Bone marrow (tissue), 2 donors: ENCODE measurements at places on chromosomes 13 and 19.
A peak's percentile ranks its signal among the peaks of the same experiment; 100 is the strongest.

DNA sequence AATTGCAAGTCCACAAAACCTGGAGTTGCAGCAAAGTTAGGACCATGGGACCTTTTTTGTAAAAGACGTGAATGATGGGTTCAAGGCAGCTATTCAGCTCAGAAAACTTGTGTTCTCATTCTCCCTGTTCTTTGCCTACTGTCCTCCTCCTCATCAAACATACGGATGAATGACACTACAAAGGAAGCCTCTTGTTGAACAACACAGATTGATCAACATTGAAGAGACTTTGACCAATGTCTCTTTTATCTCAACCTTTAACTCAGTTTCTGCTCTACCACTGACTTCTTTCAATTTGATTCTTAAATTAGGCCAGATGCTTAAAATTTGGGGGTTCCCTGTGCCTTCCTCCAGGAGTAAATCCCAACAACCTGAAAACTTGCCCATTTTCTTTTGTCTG is 27.9 kb upstream of the KLF12 start:
- DNase-seq: no peak

- DNase-seq: peak; percentile 33
Measured at GRCh38 chr13:49254007-49254406, 6.3 kb downstream of the CDADC1 start.

GRCh38 chr13:29819143-29819542 is 31.3 kb downstream of the UBL3 start:
- DNase-seq: no peak

DNA sequence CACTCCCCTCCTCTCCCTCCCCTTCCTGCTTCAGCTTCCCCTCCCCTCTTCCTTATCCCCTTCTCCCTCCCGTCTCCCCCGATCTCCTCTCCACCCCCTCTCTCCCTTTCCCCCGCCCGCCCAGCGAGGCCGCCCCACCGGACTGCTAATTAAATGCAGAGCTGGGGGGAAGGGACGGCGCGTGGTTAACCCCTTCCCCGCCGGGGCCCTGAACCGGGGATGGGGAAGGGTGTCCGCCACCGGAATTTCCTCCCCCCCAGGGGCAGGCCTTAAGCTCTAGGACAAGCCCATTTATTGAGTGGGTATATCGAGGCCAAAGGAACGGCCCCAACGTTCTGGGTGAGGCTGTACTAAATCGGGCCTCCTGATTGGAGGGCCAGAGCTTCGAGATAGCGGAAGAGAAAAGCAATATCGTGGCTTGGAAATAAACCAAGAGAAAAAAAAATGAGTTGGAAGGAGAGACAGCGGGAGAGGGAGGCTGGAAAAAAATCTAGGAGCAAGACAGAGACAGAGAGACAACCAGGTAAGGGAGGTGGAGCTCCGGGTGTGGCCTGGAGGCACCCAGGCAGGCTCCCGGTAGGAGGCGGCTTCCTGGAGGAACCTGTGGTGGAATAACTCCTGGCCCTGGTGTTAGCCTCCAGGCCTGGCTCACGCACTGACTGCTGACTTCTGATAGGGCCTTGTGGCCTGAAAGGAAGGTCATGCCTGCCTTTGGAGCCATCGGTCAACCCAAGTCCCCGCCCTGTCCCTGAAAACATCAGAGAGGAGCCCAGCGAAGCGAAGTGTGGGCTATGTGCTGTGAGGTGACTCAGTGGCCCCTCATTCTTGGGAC is 11.6 kb upstream of the JUND start:
- DNase-seq: peak; percentile 54

DNA sequence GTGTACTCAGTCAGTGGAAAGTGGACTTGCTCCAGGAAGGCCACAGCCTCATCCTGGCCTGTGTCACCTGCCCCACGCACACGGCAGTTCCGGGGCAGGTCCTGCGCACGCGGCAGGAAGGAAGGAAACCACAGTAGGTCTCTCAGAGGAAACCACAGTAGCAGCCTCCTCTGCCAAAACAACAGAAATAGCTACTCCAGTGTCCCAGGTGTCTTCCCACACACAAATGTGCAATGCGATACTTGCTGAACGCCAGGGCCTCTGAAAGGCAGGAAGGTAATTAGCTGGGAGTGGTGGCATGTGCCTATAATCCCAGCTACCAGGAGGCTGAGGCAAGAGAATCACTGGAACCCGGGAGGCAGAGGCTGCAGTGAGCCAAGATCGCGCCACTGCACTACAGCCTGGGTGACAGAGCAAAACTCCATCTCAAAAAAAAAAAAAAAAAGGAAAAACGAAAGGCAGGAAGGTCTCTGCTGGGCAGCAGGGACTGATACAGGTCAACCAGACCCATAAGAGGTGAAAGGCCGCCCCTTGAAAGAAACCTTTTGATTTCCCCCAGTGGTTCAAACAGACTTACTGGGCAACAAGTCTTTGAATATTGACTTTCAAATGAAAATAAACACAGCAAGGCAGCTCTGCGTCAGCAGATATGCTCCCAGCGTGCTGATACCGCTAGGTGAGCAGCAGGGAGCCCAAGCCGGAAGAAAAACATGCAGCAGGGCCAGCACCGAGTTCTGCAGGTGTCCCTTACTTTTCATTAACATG is 49.5 kb downstream of the CRYL1 start:
- peak; percentile 17 for DNase-seq

DNA sequence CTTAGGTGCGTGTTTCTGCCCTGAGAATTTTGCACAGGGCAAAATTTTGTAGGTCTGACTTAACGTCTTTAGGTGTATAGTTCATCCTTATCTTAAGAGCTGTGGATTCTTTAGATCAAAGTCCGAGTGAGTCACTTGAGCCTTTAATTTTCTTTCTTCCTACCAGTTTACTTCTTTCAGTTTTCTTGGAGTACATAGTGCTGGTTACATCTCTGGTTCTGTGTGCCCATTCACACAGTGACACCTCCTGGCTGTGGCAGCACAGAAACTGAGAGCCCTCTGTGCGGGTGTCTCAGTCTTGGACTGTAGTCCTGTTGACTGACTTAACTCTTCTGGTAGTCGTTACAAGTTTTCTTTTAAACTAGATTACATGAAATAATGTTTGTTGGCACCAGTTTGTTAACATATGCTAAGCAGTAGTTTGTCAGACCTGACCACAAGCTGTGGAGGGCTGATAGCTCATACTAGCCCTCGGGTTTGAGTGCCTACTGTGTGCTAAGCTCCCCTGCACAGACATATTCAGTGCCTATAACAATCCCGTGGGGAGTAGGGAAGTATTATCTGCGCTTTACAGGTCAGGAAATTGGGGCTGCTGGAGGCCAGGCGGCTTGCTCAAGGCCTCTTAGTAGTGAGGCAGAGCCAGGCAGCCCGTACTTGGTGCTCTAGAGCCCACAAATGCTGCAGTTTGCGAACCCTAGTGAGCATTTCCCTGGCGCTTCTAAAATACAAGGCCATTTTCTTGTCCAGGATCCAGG is 1.6 kb downstream of the GATAD2A start:
- DNase-seq: peak; percentile 22

- no peak for DNase-seq
Measured at GRCh38 chr13:111020546-111020945, 94.6 kb upstream of the ARHGEF7 start.

DNA sequence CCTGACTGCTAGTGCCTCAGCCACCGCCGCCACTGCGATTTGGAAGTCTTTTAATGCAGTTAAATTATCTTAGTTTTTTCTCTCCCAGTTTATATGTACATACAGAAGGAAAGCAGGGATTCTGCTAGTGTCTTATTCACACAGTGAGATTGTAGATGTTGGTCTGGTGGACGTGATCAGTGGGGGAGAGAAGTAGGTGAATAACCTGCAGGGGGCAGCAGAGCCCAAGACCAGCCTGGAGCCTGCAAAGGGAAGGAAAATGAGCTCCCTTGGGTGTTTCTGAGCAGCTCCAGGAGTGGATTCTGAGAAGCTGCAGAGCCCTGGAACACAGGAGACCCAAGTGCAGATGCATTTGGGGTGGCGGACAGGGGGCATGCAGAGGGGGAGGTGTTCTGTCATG is 26.3 kb downstream of the ZNF844 start:
- DNase-seq: peak; percentile 20

- no peak for DNase-seq
Measured at GRCh38 chr13:50994651-50995050, 85.1 kb downstream of the RNASEH2B start.

DNA sequence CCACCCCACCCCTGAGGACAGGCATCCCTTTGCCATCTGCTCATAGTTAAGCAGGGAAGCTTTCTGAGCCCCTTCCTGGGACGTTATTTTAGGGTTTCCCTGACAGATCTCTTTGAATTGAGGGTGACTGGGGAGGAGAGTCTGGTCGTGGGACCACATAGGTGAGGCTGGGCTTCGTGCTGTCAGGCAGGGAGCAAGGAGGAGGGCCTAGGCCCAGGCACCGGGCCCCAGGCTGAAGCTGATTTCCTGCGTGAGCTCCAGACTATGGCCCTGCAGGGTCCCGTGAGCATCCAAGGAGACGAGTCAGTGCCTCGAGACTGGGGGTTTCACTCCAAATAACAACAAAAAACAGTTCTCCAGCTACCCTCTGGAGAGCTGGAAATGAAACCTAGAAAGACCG is 60.4 kb downstream of the MYO9B start:
- no peak for DNase-seq

- no peak for DNase-seq
Measured at GRCh38 chr19:18428173-18428786, 9.1 kb downstream of the SSBP4 start.

DNA sequence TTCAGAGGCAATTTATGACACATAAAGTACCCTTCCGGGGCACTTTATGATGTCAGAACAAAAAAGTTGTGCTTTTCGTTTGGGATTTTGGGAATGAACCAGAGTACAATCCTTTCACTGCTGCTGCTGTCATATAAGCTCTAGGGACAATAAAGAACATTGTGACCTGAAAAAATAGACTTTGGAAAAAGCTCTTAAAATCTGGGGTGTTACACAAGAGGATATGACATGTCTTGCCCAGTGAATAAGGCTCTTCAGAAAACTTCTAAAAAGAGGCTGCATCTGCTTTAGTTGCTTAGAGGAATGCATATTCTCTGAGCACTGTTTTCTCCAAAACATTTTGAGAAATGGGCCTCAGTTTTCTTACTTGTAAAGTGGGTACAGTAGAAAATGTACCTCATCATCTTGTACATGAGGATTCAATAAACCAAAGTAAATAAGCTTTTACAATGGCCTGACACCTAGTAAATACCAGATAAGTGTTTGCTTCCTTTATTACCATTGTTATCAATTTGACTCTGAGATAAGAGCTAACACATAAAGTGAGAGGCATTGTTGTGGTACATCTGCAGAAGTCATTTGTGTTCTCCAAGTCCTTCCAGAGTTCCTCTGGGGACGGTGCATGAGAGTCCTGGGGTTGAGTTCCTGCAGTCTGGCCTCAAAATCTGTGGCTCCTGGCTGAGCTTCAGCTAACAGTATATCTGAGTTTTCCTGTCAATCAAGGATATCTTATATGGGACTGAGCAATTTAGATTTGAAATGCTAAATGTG is 67.4 kb upstream of the EDNRB start:
- no peak for DNase-seq
